Nephron progenitor cell (in vitro differentiated cells): ENCODE measurements at places on chromosomes 16 and 17.
A peak's percentile ranks its signal among the peaks of the same experiment; 100 is the strongest.

GRCh38 chr17:238964-239259 lies 57.5 kb upstream of the DOC2B start:
- no peak for DNase-seq

DNA sequence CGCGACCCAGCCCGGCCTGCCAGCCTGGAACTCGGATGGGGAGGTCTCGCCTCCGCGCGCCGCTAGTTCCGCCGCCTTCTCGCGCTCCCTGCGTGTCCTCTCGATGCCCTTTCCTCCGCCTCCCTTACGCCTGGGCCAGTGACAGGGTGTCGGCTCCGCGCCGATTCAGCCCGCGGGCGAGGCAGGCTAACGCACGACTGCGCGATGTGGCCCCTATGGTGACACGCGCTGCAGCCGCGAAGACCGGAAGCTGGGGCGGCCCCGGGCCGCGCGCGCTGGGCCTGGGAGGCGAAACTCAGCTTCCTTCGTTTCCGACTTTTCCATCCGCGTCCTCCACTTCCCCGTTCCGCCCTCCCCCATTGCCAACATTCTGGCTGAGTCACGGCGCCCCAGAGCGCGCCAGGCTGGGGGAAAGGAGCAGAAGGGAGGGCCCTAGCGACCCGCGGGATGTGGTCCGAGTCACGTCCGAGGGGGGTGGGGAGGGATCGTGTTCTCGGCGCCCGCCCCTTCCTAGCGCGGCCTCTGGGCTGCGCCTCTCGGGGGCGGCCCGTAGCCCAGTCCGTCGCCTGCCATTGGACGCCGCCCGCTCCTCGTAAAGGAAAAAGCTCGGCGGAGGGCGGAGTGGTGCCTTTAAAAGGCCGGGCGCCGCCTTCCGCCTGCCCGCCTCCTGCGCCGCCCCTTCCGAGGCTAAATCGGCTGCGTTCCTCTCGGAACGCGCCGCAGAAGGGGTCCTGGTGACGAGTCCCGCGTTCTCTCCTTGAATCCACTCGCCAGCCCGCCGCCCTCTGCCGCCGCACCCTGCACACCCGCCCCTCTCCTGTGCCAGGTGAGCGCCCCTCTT lies at the start of gene ALDOA:
Gene ALDOA (plus strand): TSS at position 659 of the 841 bp plus-strand sequence. CDS start 1,138 bp downstream, outside the sequence.
- peak; percentile 91 for DNase-seq

DNA sequence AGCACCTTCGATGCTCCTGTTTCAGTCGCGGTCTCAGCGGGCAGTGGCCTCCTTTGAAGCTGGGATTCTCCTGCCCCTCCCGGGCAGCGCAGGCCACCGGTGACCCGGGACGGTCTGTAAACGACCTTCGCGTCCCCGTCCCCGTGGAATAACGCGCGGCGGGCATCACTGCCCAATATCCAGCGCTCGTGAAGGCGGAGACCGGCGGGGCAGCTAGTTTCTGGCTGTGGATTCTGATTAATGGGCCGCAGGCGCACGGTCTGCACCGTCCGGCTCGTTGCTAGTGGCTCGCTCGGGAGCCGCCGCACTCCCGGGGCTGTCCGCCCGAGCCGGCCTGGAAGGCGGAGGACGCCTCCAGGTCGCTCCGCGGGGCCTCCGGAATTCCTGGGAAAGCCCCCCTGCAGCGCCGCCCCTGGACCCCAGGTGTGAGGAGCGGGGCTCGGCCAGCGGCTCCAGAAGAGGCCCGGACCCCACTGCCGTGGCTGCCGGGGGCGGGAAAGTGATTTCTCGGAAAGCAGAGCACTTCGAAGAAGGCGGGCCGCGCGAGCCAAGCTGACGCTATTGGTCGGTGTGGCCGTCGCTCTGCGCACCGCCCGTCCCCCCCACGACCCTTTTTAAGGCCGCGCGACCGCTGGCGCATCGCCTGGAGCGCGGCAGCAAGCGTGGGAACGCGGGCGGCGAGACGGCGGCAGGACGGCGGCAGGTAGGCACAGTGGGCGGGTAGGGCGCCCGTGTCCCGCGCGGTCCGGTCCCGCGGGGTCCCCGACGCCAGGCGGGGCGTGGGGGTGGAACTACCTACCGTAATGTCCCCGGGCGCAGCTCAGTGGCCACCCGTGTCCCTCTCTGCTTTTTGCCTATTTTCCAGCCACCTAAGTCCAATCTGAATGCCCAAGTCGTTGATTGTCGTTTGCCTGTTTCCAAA lies at the start of gene IRF8:
Gene IRF8 (plus strand): TSS at position 642 of the 922 bp plus-strand sequence. CDS start 3,854 bp downstream, outside the sequence.
- DNase-seq: peak; percentile 80

GRCh38 chr17:10646392-10646990 lies 10.6 kb downstream of the MYH3 start:
- DNase-seq: peak; percentile 87

GRCh38 chr17:66925811-66926500 lies 38.6 kb upstream of the CACNG4 start:
- DNase-seq: no peak

DNA sequence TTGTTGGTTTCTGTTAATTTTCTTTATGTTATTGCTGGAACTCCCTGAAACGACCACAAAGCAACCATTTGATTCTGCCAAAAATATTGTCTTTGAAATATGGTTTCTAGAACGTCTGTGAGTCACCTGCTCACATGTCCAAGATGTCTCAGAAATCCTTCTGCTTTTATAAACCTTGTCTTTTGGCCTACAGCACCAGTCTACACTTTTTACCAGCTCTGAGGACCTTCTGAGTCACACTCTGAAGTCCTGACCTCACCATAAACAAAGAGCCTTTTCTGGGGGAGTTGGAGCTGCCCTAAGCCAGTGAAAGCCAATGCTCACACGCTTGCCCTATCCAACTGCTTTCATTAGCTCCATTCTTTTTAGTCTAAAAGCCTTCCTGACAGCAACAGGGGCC lies 55.5 kb downstream of the GRIN2A start:
- DNase-seq: no peak

DNA sequence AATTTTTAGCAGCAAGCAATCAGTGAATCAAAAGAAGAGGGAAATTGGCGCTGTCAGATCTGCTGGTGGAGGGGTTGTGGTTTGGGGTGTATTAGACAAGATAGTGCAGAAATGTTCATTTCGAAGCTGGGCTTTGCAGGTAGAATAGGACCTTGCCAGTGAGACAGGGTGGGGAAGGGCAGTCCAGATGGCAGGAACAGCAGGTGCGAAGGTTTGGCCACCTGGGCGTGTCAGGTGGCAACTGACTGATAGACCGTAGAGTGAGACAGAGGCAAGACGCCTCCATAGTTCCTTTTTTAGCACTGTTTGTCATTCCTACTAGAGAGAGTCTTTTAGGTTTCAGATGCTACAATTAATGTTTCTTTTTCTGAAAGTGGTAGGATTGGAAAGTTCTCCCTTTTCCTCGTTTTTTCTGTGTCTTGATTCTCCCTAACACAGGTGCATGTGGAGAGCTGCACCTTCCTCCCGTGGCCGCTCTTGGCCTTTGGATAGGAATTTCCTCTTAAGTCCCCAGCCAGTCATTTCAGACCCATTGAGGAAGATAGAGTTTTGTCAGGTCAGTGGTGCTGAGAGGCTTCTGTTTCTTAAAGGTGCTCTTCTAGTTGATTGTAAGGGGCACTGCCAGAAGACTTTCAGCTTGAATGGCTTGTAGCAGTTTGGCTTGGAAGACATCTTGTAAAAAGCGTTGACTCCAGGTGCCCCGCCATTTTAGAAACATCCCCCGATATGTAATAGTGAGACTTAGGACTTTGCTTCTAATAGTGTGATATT lies 315.6 kb downstream of the SNX29 start:
- no peak for DNase-seq

GRCh38 chr16:22672830-22673210 lies 141.1 kb upstream of the HS3ST2 start:
- no peak for DNase-seq

GRCh38 chr16:71895679-71896365 lies 491 bp downstream of the IST1 start:
- peak; percentile 57 for DNase-seq

DNA sequence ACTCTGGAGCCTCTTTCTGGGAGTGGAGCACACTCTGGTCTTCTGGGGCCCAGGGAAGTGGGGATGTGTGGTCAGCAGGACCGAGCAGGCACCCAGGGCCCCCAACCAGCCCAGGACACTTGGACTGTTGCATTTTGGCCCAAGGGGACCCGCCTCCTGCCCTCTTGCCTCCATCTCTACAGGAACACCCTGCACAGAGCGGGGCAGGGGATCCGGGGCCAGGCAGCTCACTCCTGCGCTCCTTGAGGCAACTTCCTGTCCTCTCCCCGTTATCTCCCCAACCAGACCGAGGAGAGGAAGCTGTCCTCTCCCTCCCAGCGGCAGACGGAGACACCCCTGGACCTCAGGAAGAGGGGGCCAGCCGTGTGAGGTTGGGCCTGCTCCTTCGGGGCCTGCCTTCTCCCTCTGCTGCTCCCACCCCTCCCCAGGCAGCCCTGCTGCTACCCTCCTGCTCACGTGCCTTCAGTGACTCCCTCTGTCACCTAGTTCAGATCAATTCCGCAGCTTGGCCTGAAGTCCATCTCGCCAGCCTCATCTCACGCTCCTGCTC lies 10.0 kb upstream of the ATP2A3 start:
- no peak for DNase-seq

DNA sequence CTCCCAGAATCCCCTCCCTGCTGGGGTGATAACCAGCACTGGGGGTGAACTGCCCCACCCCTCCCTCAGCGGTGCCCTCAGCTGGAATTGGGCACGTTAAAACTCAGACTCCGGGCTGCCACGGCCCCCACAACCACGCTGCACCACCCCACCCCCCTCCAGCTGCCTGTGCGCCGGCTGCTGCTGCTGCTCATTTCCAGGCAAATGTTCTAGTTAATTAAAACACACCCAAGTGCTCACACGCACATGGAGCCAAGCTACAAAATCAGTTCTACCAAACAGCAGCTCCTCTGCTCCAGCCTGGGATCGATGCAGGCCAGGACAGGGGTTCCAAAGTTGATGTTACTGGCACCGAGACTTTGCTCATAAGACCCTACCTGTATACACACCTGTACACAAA lies 180.5 kb downstream of the ZNF423 start:
- no peak for DNase-seq

DNA sequence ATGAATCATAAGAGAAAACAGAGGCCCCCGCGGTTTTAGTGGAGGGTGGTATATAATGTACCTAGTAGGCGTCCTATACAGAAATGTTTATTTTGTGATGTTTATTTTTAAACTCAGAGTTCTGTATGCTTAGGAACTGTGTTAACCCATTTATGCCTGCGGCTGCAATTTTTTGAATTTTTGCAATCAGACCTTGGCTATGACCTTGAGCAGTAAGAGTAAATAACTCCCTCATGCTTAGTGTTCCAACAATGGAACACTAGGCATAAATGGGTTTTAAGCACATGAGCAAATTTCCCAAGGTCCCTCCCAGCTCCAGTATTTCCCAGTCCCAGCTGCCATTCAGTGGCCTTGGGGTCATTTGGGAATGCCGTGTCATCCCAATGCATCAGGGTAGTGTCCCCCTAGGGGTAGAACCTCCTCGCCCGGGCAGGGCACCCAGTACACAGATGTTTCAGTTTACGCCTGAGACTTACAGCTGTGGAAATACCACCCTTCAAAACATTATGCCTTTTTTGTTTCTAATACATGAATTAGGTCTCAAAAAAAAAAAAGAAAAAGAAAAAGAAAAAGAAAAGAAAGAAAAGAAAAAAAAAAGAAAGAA lies 605.8 kb upstream of the CDH11 start:
- DNase-seq: no peak

GRCh38 chr16:66622863-66623262 lies 18.4 kb downstream of the CMTM3 start:
- no peak for DNase-seq

- no peak for DNase-seq
Measured at GRCh38 chr16:60651346-60651745, 1384.9 kb downstream of the CDH8 start.

DNA sequence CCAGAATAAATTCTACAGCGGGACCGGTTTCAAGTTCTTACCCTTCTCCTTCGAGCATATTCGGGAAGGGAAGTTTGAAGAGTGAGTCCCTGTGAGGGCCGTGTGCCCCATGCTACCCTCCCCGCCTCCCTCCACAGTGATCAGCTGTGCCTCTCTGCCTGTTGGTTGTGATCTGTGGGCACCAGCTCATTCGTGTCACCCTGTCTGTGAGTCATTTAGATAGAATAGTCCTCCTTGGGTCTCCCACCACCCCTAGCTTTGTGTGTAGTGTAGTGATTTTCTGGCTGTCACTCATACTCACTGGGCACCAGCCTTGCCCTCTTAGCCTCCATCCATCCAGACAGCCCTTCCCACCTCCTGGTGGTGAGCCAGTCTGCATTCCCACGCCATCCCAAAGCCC lies 15.0 kb upstream of the NAGLU start:
- DNase-seq: no peak

DNA sequence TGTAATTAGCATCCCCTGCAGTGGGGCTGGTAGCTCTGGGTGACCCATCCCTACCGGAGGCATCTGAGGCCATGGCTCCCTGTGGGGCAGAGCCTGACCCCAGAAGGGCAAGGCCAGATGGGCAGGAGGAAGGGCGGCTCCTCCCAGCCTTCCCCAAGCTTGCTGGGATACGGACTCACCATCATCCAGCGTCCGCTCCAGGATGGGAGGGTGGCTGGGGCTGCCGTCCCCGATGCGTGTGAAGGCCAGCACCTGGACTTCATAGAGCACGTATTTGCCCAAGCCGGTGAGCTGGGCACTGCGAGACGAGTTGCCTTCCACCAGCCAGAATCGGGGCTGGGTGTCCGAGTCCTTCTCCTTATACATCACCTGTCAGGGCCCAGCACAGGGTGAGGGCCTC lies 81.6 kb upstream of the CDC42EP4 start:
- no peak for DNase-seq

DNA sequence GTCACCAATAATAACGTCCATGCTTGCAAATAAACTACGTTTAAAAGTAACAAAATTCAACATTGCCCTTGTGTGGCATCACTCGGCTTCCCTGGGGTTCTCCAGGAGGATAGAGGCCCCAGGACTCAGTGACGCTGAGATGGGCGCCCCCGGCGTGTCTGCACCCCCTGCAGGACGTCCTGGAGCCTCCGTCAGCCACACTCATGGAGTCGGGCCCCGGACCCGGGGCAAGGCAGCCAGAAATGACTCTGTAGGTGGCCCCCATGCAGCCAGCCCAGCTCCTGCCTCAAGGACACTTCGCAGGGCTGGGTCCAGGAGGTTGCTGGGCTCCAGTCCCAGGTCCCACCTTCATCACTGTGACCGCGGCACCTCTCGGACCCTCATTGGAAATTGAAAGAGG lies 16.6 kb upstream of the ACSF3 start:
- no peak for DNase-seq

GRCh38 chr17:80899402-80900268 lies 92.0 kb upstream of the CHMP6 start:
- peak; percentile 47 for DNase-seq

DNA sequence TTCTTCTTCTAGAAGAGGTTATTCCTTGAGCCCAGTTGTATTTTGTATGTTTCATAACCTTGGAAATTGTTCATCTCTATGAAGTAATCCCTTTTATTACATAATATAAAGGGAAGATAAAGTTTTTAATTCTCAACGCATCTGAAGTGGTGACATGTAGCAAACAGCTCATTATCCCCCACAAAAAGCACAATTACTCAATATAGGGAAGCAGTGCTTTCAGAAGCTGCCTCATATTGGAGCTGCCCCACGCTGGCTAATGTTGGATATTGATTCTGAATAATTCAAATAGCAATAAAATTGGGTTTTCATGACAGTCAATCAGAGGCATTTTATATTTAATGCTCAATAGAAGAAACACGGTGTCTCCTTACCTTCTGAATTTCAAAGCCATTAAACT lies 604.3 kb upstream of the RBFOX1 start:
- no peak for DNase-seq

- no peak for DNase-seq
Measured at GRCh38 chr17:40850293-40850972, 16.6 kb downstream of the KRT12 start.

- no peak for DNase-seq
Measured at GRCh38 chr17:65553009-65553645, 8.3 kb downstream of the AXIN2 start.
